ENCODE measurements at places on chromosomes 2 and 18.
A peak's percentile ranks its signal among the peaks of the same experiment; 100 is the strongest.

GRCh38 chr18:60202708-60203107 is 169.9 kb downstream of the MC4R start:
- no peaks in the 10 kb centered on the region for H3K4me1 ChIP-seq
- no peak for DNase-seq
- H3K4me3 ChIP-seq, result no peak overlapping the region
- H3K36me3 ChIP-seq, result no peaks in the 10 kb centered on the region
- no peaks in the 10 kb centered on the region for H3K27me3 ChIP-seq

GRCh38 chr2:105660489-105660888 is 84.2 kb upstream of the NCK2 start:
- peaks cover 5% of the 10 kb centered on the region for H3K36me3 ChIP-seq
- H3K4me3 ChIP-seq, result no peak overlapping the region
- no peak overlapping the region for H3K27ac ChIP-seq
- no peaks in the 10 kb centered on the region for H3K4me1 ChIP-seq
- H3K27me3 ChIP-seq, result peaks cover 2% of the 10 kb centered on the region

DNA sequence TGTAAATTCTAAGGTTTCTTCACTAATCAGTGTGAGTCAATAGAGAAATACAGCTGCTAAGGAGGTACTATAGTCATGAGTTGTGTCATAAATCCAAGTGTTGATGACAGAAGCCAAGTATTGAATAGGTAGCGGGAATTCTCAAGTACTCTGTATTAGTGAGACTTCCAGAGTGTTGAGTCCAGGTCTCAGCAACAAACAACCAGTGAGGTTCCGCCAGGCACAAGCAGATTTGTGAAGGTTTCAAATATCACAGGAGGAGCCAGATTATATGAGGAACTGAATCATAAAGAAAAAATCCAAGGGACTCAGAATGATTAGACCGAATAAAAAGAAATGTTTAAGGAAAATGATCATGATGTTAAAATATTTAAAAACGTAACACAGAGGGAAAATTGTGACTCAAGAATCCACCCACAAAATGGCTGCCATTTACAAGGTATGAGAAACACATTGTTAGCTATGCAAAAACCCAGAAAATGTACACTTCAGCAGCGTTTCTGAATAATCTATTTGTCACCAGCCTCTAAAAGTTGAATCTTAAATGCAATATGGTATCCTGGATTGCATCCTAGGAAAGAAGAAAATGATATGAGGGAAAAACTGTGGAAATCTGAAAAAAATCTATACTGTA is 27.3 kb upstream of the EVA1A start:
- no peak overlapping the region for H3K4me3 ChIP-seq
- no peaks in the 10 kb centered on the region for H3K4me1 ChIP-seq
- peaks cover 8% of the 10 kb centered on the region for H3K27me3 ChIP-seq
- H3K36me3 ChIP-seq, result no peaks in the 10 kb centered on the region

DNA sequence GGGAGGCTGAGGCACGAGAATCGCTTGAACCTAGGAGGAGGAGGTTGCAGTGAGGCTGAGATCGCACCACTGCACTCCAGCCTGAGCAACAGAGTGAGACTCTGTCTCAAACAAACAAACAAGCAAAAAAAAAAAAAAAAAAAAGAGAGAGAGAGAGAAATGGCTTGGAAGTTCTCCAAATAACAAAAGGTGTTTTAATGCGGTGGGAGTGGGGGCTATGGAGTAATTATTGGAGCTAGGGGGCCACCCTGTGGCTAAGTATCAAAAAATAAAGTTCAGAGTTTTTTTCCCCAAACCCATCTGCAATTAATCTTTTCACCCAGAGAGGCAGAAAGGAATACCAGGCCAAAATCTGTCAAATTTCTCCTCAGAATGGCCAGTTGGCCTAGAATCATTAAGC is 23.0 kb upstream of the CEP68 start:
- DNase-seq, result peak; percentile 25
- H3K4me1 ChIP-seq, result peaks cover 23% of the 10 kb centered on the region
- no peak overlapping the region for H3K4me3 ChIP-seq
- H3K36me3 ChIP-seq, result no peaks in the 10 kb centered on the region

DNA sequence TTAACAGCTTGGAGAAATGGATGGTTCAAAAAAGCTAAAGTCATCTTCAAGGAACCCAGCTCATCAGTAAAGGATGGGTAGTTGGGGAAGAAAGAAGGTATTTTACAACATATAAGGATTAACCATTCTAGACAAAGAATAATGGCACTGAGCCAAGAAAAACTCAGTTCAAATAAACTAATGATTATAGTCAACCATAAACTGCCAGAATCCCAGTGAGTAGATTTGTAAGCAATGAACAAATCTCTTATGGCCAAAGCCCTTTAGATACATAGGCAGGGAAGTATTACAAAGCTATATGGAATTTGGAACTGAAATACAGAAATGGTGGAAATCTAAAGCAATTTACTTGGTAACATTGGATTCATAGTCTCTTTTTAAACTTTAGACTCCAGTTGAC is 92.4 kb upstream of the ZFP36L2 start:
- H3K4me3 ChIP-seq, result no peak overlapping the region
- DNase-seq, result no peak
- H3K4me1 ChIP-seq, result peaks cover 14% of the 10 kb centered on the region

DNA sequence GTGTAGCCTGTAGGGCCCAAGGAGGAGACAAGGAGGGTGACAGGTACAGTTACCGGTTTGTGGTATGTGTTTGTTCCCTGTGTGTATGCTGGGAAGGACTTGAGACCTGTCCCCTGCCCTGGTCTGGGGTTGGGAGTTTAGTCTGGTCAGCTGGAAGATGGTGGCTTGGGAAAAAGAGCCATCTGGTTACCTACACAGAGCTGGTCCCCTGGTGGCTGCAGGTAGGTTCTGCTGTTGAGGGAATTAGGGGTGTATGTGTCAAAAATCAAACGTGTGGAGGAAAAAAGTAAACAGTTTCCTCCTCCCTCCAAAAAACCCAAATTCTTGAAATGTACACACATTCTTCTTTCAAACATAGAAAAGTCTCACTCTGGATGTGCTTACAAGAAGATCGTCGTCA is 24.3 kb downstream of the PTMA start:
- no peak overlapping the region for H3K27ac ChIP-seq
- no peaks in the 10 kb centered on the region for H3K27me3 ChIP-seq
- no peak for DNase-seq
- H3K36me3 ChIP-seq, result peaks cover 4% of the 10 kb centered on the region
- no peaks in the 10 kb centered on the region for H3K4me1 ChIP-seq

DNA sequence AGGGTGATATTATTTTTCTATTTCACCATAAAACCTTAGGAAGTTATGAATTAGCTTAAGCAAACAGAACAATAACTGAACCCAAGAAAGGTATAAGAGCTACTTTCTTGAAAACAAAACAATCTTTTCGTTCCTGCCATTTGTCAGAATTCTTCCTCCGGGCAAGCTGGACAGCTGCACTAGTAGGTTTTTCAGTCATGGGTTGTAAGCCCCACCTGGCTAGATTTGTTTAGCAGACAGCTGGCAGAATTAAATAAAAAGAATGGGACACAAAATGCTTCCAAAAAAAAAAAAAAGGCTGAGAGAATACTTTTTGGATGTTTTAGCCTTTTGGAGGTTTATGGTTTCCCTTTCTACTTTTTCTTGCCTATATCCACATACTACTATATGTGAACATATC is 694.1 kb downstream of the ARHGAP15 start:
- H3K4me1 ChIP-seq, result no peaks in the 10 kb centered on the region
- H3K27me3 ChIP-seq, result peaks cover 24% of the 10 kb centered on the region
- no peak for DNase-seq
- H3K4me3 ChIP-seq, result no peak overlapping the region
- H3K36me3 ChIP-seq, result no peaks in the 10 kb centered on the region

DNA sequence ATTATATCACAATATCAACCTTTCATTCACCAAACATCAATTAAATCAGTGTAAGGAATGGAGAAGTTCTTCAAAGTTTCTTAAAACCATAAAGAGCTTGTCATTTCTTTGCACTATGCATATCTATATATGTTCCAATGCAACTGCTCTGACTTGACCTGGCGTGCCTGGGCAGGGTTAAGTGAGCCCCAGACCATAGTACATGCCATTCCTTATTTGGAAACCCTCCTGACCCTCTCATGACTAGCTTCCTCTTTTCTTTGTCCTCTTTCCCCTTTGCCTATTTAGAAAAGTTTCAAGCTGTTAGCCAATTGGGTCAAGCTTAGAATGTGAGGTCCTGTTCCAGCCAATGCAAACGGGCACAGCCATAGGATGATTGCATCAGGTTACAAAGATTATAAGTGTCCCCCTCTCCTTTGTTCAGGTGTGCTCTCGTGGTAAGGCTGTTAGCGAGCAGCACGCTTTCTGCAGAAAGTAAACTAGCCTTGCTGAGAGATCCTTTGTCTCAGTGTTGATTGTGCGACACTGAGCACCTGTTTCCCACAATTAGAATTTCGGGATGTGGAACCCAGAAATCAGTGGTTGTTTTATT is 78.2 kb upstream of the UXS1 start:
- peaks cover 3% of the 10 kb centered on the region for H3K27me3 ChIP-seq
- H3K27ac ChIP-seq, result no peak overlapping the region
- H3K36me3 ChIP-seq, result no peaks in the 10 kb centered on the region
- peaks cover 3% of the 10 kb centered on the region for H3K4me1 ChIP-seq
- no peak overlapping the region for H3K4me3 ChIP-seq
- DNase-seq, result no peak

GRCh38 chr2:110748489-110748867 is 16.1 kb downstream of the ACOXL start:
- H3K4me1 ChIP-seq, result peaks cover 19% of the 10 kb centered on the region
- H3K27ac ChIP-seq, result peak overlapping the region; percentile 47
- DNase-seq, result peak; percentile 89

DNA sequence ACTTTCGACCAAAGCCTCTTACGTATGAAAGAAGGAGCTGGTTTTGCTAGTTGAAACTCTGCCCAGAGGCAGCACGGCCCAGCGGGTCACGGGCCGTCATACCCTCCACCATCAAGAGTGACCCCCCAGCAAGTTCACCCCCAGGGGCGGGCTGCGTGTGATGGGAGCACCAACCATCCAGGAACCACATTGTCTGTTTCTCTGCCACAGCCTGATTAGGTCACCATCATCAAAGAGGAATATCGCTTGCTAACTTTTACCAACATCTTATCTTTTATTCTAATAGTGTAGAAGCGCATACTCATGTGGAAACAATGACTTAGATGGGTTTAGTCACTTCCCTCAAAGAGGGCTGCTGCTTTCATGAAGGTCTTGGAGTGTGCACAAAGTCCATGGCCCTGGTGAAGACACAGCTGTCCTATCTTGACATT is 116.6 kb upstream of the SMIM21 start:
- H3K36me3 ChIP-seq, result no peaks in the 10 kb centered on the region
- peaks cover 11% of the 10 kb centered on the region for H3K27me3 ChIP-seq
- H3K27ac ChIP-seq, result no peak overlapping the region
- no peaks in the 10 kb centered on the region for H3K4me1 ChIP-seq

DNA sequence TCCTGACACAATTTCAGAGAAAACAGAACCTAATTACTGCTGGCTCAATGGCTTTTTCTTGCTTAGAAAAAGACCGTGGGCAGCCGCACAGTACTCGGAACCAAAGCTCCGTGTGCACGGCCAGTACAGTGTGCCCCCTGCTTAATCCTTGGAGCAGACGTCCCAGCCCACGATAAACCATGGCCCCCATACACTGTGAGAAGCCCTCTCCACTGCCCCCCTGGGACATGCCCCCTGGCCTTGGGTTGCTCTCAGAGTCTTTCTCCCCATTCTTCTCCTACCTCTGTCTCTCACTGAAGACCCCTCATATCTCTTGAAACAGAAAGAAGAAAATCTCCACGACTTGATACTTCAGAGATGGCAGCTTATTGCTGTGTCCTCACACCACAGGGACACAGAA is 44.0 kb downstream of the CYP26B1 start:
- H3K27me3 ChIP-seq, result peaks cover 14% of the 10 kb centered on the region
- H3K4me3 ChIP-seq, result no peak overlapping the region
- no peak for DNase-seq
- H3K36me3 ChIP-seq, result no peaks in the 10 kb centered on the region
- no peak overlapping the region for H3K27ac ChIP-seq
- H3K4me1 ChIP-seq, result no peaks in the 10 kb centered on the region

DNA sequence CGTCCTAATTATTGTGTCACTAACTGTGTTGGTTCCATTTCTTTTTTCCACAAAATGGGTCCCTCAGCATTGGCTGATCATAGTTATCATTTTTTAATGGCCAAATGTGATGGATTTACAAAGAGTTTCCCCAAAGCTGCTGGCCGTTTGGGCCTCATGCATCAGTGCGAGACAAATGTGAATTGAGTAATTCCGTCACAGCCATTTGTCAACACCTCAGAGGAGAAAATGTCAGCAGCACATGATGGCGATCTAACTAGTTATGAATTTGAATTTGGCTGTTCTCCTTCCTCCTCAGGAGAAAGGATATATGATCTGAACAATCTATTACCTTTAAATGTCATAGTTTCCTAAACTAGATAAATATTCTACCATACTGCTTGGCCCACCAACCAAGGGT is 54.9 kb upstream of the SP3 start:
- no peak overlapping the region for H3K27ac ChIP-seq
- no peak overlapping the region for H3K4me3 ChIP-seq
- peaks cover 8% of the 10 kb centered on the region for H3K4me1 ChIP-seq
- H3K36me3 ChIP-seq, result no peaks in the 10 kb centered on the region
- no peak for DNase-seq
- H3K27me3 ChIP-seq, result peaks cover 7% of the 10 kb centered on the region

DNA sequence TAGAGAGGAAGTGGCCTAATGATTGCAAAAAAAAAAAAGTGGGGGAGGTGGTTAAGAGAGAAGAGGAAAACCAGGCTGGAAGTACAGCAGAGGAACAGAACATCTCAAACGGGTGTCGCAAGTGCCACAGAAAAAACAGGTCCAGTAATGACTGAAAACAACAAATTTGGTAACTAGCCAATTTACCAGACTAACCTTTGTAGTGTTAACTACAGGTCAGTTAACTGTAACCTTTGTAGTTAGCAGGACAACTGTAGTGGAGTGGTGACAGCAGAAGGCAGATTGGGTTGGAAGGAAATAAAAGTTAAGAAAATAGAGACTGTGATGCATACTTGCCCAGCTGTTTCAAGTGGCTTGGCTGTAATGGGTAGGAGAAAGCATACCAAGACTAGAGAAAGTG is 91.4 kb upstream of the CHST9 start:
- H3K36me3 ChIP-seq, result no peaks in the 10 kb centered on the region
- H3K4me3 ChIP-seq, result no peak overlapping the region
- no peak overlapping the region for H3K27ac ChIP-seq

- DNase-seq, result peak; percentile 26
- H3K27me3 ChIP-seq, result no peaks in the 10 kb centered on the region
- H3K36me3 ChIP-seq, result peaks cover 53% of the 10 kb centered on the region
- no peak overlapping the region for H3K4me3 ChIP-seq
- no peak overlapping the region for H3K27ac ChIP-seq
These were observed 34.6 kb downstream of the TGFBRAP1 start for GRCh38 chr2:105294844-105295481.

GRCh38 chr2:9844036-9844483 is 786 bp downstream of the TAF1B start:
- H3K4me3 ChIP-seq, result peak overlapping the region; percentile 91
- peak overlapping the region; percentile 89 for H3K27ac ChIP-seq
- H3K4me1 ChIP-seq, result peaks cover 42% of the 10 kb centered on the region
- peaks cover 23% of the 10 kb centered on the region for H3K36me3 ChIP-seq
- no peaks in the 10 kb centered on the region for H3K27me3 ChIP-seq
- peak; percentile 41 for DNase-seq

GRCh38 chr2:239516286-239516953 is 115.6 kb upstream of the HDAC4 start:
- DNase-seq, result no peak
- H3K27ac ChIP-seq, result no peak overlapping the region
- H3K27me3 ChIP-seq, result peaks cover 2% of the 10 kb centered on the region
- no peaks in the 10 kb centered on the region for H3K36me3 ChIP-seq
- H3K4me3 ChIP-seq, result no peak overlapping the region

Data from activated CD4-positive, alpha-beta memory T cell treated with anti-CD3 and anti-CD28 coated beads for 36 hours (primary cell).